Fibroblast of villous mesenchyme (primary cell): ENCODE measurements at places on chromosomes 2 and 18. TPM values are rescaled to one million over a fixed set of nuclear protein-coding genes. Genes with fewer than 3 reads are reported as not detected.

HRH4 gene
- total RNA-seq = under 0.01 TPM in 1 of 2 replicates, not detected in the other

ZSWIM2 gene
- 0.43 TPM in 1 of 2 replicates, not detected in the other for total RNA-seq

INPP5D gene
- under 0.01 and 0.64 TPM in 2 replicates for total RNA-seq

TNFAIP6 gene
- 13.2 and 14.2 TPM in 2 replicates for total RNA-seq

AKAIN1 gene
- not detected in 2 replicates for total RNA-seq

- no peak for DNase-seq
Observed at GRCh38 chr18:60893355-60894097, 439.7 kb upstream of the CDH20 start.

DNA sequence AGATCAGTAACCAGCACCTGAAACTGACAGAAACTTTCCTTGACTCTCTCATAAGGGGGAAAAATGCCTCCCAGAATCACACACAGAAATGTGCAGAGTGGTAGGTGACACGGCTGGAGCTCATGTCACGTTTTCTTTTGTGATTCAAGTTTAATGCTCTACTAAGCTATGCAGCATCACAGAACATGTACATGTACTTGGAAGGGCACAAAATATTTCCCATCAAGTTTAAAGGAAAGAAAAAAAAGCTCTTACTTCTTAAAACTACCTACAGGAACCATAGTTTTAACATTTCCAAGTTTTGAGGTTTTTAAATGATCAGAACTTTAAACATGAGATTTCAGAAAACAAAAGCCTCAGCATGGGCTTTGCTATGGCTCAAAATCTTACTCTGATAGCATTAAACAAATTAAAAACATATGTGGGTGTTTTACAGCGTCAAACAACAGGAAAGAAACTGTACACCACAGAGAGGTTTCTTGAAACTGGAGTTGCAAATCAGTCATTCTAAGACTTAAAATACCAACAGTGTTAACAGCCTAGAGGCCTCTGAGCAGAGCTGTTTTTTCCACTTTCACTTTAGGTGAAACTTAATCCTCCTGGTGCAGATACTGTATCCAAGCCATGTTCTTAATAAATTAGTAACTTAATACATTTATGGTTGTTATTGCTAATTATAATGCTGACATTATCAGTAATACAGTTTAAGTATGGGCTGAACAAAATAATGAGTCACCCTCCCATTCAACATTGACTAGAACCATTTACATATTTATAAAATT, 30.1 kb downstream of the MBP start:
- DNase-seq = peak; percentile 94

GRCh38 chr18:12701161-12701560, 1.4 kb downstream of the CEP76 start:
- DNase-seq = no peak

GRCh38 chr2:111618226-111618977, 265.6 kb downstream of the ANAPC1 start:
- no peak for DNase-seq

DNA sequence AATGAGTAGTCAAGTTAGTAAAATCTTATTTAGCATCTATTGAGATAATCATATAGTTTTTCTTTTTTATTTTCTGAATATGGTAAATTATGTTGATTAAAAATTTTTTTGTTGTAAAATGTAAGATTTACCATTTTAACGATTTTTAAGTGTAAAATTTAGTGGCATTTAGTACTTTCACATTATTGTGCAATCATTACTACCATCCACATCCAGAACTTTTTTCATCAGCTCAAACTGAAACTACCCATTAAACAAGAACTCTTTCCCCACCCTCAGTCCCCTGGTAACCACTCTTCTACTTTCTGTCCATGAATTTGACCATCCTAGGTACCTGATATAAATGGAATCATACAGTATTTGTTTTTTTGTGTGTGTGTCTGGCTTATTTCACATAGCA, 11.1 kb downstream of the RAB3GAP1 start:
- peak; percentile 66 for DNase-seq

DNA sequence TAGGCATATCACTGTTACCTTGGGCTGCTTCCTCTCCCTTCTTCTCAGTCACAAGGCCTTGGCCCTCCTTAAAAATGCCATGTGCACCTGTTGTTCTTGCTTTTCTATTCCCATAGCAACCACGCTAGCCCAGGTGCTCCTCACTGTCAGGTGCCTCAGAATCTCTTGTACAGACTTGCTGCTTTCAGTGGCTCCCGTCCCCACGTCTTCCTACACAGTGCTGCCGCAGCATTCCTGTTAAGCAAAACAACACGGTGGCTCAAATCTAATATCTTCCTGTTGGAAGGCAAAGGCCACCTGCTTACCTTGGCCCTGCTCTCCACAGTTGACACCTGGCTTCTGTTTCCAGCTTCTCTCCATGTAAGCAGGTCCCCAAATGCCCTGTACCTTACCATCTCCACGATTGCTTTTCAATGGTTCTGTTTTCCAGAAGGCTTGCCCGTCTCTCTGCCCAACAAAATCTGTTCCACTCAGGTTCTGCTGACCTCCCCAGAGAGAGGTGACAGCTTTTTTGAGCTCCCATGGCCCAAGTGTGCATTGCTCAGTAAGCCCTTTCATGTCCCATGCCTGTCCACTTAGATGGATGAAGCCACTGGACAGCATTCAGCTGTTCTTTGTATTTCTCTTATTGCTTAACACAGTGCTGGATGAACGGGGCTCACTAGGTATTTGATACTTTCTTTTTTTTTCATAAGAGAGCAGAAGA, 240.4 kb downstream of the PRKCE start:
- DNase-seq = no peak

DNA sequence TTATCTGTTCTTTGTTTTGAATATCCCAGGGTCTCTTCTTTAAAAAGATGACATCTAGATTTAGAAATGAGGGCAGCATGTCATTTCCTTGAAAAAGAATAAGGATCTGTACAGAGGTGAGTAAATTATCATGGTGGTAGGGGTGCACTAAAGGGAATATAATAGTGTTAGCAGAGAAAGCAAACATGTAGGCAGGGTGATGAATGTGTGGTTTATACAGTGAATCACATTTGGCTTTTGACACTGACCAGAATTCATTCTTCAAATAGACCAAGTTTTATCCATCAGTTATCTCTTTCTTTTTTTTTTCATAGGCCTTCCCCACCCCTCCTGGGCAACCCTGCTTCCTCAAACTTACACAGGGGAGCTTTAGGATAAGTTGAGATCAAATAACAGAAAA, 184.5 kb upstream of the LRP1B start:
- no peak for DNase-seq

DNA sequence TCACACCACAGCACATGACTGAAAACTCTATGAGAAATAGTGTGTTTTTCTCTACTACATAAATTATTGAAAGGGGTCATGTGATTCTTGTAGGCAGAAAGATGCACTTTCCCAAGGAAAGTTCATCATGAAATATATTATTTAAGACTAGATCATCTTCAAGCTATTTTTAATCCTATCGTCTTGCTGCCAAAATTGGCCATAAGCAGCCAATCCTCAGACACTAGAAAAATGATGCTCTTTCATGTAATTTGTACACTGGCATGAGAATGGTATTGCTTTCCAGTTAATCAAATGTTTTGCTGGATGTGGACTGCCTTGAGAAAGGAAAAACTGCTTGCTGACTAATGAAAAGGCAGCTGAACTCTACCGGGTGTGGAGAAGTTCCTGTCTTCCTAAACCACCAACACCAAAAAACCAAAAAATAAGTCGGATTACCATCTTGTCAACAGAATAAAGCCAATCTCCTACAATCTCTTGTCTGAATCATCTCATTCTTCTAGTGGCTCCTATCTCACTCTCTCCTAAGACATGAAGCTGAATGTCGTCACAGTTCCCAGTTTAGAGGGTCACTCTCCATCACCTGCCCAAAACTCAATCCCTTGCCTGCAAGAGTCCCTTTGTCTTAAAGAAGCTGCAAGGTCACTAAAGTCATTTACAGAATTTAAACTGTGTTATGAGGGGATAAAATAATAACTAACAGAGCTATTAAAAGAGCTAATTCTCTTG, 5.3 kb downstream of the BCL2 start:
- DNase-seq = no peak

DNA sequence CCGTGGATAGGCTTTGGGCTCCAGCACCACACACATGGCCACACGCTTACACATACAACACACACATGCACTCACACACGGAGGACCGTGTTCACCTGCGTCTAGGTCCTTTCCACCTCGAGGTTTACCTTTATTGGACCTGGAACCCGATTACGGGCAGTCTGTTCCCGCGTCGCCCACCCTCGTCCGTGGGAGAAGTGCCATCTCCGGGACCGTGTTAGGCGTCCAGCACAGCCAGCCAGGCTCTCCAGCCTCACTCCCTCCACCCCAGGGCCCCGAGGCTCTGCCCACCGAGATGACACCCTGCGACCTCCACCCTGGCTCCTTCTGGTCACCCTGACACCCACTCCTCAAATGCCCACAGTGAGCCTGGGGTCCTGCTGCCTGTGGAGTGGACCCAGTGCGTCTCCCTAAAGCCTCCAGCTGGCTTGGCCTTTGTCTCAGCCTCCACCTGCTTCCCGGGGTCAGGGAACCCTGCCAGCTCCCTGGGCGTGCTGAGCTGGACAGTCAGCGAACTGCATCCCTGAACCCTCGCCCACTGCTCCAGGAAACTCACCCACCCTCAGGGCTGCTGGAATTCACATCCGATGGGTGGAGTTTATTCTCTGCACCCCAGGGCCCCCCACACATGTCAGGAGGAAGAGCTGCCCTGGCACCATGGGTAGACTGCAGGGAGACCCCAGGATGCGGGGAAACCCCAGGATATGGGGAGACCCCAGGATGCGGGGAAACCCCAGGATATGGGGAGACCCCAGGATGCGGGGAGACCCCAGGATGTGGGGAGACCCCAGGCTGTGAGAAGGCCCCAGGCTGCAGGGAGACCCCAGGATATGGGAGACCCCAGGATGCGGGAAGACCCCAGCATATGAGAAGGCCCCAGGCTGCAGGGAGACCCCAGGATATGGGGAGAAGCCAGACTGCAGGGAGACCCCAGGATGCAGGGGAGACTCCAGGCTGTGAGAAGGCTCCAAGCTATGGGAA, 33.0 kb downstream of the ADI1 start:
- DNase-seq = no peak

DNA sequence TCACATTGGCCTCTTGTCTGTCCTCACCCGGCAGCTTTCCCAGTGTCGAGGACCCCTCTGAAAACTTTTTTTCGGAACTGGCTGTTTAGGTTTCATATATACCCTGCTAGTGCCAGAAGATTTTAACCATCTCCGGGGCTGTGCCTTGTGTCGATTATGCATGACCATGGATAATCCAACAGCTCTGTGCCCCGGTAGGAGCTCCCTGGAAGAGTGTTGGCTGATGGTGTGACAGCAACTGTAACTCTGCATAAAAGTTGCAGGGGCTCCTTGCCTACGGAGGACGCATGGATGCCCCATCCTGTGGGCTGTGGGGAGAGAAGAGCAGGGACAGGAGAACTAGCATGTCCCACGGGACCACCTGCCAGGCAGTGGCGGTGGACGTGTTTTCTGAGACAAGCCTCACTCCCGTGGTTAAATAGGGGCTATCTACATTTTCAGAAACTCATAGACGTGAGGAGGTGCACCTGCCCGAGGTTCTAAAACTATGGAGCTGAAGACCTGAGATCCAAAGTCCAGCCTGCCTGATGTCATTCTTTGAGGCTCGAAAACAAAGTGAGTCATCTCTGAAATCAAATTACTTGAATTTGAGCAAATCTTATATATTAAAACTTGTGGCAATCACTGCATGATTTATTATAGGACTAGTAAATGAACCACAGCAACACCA, 437.2 kb upstream of the HS6ST1 start:
- no peak for DNase-seq
